Left ventricle myocardium superior (tissue), 1 donor: ENCODE measurements at places on chromosomes 7 and 10.

GRCh38 chr7:41030673-41031072, 672.2 kb downstream of the INHBA start:
- DNase-seq: no peak

DNA sequence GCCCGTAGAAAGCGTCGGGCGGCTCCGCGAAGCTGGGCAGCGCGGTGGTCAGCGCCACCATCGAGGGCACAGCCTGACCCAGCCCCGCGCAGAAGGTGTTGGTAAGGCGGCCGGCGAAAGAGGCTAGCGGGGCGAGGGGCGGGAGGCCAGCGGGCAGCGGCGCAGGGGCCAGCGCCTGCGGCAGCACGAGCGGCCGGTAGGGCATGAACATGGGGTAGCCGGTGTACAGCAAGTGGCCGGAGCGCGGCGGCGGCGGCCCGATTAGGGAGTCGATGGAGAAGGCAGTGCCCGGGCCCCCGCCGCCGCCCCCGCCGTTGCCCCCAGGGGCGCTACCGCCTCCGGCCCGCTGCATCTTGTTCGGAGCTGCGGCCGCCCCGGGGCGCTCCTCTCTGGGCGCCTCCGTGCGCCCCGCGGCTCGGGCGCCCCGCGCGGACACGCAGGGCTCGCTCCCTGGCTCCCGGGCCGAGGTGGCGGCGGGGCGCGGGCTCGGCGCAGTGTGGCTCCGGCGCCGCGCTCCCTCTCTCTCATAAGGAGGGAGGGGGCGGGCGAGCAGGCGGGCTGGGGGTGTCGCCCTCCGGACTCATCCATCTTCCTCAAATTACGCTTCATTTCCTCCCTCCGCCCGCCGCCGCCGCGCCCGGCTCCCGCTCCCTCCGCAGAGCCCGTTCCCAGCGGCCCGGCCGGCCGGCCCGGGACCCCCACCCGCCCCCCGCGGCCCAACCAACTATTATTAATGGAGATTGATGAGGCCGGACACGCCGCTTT, at the start of gene GBX1:
Gene GBX1 (minus strand): TSS at position 498 of the 765 bp plus-strand sequence. CDS start 146 bp downstream, at position 352.
- peak; percentile 53 for DNase-seq

DNA sequence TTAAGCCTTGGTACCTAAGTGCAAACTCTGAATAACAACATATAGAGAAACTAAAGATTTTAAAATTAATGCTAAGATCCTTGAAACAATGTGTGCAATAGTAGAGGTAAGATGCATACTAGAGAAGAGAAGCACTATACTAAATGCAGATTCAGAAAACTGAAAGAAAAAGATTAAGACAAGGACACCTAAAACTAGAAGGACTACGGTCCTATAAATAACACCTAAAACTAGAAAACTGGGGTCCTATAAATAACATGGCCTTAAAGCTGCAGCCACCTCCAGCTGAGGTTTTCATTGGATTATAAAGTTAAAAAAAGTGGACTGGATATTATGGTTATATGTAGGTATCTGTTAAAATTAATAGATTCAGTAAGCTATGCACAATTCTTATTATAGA, 320.9 kb downstream of the IPMK start:
- DNase-seq: no peak

DNA sequence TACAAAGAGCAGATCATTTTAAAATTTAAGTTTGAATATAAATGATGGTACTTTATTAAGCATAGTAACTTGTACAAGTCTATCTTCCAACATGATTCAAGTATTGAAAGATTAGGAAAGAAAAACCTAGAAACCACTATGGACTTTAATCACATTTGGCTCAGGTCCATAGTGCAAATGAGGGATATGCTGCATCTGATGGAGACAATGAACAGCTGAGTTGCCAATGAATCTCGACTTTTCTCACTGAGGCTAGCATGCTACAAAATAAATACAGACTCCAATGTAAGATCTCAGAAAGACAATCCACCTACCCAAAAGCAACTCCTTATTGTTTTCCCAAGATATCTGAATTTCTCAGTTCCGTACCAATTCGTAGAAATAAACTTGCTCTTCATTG, 89.8 kb downstream of the SEMA3A start:
- no peak for DNase-seq

- DNase-seq: no peak
Measured at GRCh38 chr7:159057647-159058046, 87.0 kb downstream of the VIPR2 start.

DNA sequence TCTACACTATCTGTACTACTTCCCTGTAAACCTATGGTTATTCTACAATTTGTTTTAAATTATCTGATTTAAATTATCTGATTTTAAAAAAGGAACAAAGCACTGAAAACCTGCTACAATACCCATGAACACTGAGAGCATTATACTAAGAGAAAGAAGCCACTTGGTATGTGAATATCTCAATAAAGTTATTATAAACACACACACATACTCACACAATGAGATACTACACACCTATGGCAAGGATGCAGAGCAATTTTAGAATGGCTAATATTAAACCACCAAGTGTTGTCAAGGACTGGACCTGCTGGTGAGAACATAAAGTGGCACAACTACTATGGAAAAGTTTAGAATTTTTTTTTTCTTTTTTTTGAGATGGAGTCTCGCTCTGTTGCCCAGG, 82.7 kb downstream of the IGF2BP3 start:
- no peak for DNase-seq

DNA sequence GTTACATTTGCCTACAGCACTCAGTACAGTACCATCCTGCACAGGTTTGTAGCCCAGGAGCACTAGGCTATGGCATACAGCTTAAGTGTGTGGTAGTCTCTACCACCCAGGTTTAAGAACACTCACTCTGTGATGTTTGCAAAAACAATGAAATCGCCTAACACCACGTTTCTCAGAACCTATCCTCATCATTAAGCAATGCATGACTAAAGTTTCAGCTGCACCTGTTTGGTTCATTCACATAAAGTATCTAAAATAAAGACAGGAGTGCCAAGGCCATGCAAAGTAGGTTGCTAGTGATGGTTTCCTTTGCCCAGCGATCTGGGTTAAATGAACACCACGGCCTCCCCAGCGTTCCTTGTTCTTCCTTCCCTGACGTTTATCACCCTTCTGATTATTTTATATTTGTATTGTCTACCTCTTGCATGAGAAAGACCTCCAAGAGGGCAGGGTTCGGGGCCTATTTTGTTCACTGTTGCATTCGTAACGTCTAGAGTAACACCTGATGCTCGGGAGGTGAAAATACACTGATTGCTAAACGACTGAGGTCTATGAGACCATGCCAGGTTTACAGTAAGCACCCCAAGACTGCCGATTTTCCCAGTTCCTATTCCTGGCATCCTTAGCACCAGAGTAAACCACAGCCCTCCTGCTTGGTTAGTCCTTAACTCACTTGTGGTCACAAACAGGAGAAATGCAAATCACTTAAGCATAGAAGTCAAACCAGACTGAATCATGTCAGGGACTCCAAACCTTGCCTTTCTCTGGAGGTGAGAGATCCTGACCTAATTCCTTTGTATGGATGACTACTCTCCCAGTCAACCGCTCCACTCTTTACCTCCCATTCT, 204.1 kb upstream of the NFE2L3 start:
- no peak for DNase-seq

GRCh38 chr10:82813856-82814255, 938.9 kb downstream of the NRG3 start:
- DNase-seq: no peak

DNA sequence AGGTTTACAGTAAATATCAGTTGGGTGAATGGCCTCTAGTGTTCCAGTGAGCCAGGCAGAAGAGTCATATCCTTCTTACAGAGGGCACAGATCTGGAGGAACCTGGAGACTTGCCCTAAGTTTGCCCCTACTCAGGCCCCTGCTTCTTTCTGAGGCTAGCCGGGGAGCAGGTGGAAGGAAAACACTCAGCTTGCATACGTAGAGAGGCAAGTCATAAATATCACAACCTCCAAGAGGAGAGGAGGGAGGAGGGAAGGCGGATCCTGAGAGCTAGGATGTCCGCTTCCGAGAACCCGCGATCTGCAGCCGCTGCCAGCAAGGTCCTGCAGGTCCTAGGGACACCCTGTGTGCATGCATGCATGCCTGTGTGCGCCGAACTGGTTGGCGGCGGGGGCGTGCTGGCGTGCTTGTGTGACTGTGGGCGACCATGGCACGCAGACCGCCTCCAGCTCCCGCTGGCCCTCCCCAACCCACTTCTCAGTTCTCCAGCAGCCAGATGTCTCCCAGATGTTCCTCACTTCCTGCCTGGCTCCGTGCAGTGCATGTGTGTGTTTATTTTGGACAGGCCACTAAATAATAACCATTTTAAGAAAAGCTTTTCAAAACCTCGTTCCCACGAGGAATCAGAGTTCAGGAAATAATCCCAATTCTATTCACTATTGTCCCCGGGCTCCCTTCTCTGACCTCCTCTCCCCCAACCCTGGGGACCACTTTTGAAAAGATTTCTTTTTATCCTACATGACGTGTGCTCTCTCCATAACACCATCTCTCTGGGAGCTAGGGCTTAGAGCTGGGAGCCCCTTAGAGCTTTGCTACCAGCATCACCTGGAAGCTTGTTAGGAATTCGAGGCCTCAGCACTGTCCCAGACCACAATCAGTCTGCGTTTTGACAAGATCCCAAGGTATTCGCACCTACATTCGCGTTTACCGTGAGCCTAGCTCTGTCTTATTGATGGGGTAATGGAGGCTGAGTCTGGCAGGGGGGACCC, 32.4 kb downstream of the UNC5B start:
- peak; percentile 77 for DNase-seq

DNA sequence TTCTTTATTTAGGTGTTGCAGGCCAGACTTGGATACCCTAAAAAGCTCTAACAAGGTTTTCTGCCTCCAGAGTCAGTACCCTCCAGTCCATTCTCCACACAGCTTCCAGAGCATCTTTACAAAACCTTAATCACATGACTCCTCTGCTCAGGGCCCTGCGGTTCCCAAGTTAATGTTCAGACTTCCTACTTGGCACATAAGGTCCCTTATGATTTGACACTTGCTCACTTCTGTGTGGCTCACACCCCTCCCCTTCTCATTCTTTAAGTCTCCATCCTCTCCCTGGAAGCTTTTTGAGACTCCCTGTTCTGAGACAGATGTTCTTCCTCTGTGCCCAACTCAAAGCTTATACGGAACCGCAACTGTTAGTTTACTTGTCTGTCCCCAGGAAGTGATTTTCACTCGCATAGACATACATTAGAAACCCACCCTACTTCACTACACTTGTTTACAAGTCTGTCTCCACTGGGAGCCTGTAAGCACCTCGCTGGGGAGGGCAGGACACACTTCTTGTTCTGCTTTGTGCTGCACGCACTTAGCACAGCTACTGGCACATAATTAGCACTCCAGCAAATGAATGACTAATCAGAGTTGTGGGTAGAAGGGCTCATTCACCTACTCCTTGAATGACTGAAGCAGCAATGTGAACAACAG, 154.3 kb upstream of the LAMB4 start:
- no peak for DNase-seq

GRCh38 chr10:6174201-6174874, 28.4 kb upstream of the PFKFB3 start:
- DNase-seq: peak; percentile 66

GRCh38 chr7:52712938-52713337, 322.5 kb upstream of the POM121L12 start:
- no peak for DNase-seq

DNA sequence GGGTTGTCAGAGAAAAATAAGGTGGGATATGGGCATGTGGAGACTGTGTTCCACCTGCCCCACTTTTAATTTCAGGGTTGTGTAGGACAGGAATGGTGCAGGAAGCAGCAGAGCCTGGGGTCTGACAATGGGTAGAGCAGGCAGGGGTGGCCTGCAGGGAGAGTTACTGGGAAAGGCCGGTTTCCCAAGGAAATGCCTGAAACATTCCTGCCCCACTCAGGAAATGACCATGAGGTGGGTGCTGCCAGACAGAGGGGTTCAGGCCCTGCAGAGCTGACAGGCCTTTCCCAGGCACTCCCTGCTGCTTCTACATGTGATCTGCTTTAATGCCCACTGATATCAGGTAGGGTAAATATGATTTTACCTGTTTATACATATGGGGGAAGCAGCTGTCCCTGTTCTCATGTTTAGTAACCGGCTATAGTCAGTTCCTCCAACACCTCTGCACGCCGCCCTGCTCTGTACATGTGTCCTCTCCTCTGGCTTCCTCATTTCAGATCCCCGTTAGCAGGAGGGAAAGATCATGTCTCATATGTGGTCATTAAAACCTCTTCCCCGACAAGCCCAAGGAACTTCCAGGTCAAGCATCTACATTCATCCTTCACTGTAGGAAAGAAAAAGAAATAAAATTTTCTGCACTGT, 118.6 kb upstream of the PRSS58 start:
- DNase-seq: no peak

DNA sequence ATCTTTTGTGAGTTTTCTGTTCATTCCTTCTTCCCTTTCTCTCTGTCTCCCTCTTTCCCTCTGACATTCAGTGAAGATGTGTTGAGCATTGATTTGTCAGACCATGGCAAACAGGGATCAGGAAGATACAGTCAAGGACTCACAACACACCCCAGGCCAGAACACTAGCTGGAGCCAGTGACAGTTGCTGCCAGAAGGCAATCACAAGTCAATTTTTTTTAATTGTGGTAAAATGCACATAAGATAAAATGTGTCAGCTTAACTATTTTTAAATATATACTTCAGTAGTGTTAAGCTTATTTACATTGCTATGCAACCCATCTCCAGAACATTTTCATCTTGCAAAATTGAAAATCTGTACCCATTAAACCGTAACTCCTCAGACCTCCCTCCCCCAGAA, 62.6 kb downstream of the TEX36 start:
- DNase-seq: no peak

GRCh38 chr10:62046522-62047227, 145.2 kb downstream of the ARID5B start:
- DNase-seq: no peak

DNA sequence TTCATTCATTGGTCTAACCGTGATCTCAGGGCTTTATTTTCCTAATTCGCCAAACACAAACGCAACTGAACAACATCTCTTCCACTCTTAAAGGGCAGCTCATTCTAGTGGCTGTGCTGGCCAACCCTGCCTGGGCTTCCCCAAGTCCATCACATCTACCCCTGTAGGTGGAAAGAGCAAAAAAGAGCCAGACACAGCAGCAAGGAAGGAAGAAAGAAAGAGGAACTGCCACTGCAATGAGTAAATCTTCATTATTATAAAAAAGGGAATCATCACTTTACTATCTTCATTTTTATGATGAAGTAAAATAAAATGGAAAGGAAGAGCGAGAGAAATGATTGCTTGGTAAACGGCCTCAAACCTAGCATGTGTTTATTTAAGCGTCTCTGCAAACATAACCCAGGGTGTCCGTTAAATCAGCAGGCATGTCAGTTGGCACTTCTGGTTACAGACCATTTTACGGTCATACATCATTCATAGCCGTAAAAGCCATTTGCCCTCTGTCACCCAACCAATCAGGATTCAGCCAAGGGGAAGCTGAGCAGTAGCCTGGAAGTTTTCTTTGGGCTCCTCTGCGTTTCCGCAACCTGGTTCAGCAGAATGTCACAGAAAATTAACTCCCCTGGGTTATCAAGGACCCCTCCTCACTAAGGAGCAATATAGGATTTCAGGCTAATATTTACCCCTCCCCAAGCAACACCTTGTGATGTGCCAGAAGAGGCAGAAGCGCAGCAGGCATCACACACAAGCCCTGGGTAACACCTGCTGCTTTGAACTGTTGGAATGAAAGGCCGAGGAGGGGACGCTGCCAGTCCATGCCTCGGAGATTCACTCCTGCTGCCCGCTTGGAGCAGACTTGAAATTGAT, 234.0 kb downstream of the SNX10 start:
- DNase-seq: no peak
